ENCODE measurements at places on chromosomes 1 and 21.

- no peak for DNase-seq
Observed at GRCh38 chr1:81551946-81552345, 248.8 kb upstream of the ADGRL2 start.

DNA sequence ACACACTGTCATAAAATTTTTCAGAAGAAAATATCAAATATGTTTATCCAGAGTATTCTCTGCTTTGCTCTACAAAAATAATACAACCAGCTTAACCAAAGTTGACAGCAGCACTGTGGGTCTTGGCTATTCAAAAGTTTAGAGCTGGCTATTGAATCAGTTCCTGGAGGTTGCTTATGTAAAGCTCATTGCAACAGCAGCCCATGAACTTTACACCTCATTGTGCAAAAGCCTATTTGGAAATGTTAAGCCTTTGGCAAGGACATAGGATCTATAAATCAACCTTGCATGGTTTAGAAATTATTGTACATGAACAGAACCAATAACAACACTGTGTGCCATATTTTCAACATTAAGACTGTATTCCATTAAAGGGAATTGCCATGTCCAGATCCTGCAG lies 714.9 kb downstream of the ADGRL2 start:
- DNase-seq, result no peak

DNA sequence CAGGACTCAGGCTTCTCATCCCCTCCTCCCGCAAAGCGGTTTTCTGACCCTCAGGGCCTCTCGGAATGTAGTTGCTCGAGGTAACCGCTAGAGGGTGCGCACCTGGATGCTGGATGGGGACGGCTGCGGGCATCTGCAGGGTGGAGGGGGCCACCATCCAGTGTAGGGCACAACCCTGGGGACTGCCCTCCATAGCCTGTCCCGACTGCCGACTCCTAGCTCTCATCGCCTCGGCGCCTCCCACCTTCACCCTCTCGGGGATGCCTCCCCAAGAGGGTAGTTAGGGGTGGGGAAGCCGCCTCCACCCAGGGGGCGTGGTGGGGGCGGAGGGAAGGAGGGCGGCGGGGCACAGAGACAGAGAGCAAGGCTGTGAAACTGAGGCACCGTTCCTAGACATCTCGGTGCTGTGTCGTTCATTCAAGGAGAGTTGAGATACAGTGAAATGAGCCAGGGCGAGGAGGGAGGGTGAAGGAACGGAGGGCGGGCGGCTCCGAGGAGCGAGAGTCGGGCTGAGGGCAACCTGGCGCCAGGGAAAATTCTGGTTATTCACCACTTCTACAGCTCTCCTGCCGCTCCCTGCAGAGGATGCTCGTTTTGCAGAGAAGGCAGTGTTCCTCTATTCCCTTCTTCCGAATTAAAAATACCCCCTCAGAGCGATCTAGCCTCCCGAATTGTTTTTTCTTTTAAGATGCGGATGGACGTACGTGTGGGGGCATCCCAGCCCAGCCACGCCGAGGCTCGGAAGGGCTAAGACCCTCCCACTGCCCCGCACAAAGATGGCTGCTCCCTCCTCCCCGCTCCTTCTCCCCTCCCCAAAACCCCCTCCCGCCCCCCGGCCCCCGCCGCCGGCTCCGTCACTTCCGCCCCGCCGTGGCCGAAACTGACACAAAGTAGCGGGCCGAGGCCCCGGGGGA lies at the start of gene ATP8B2:
ATP8B2 (plus strand) TSS at position 857 of the 914 bp plus-strand sequence. CDS start 2,617 bp downstream, outside the sequence.
- peak; percentile 33 for DNase-seq

- DNase-seq, result no peak
Observed at GRCh38 chr21:42523211-42523610, 9.6 kb downstream of the SLC37A1 start.

- DNase-seq, result no peak
Observed at GRCh38 chr1:3352952-3353331, 101.5 kb upstream of the ARHGEF16 start.

Measured in GOT3 (cell line).